ENCODE measurements at places on chromosomes 5 and 9.
A peak's percentile ranks its signal among the peaks of the same experiment; 100 is the strongest.

GRCh38 chr5:20617841-20618240, 629.8 kb upstream of the CDH18 start:
- DNase-seq: no peak

DNA sequence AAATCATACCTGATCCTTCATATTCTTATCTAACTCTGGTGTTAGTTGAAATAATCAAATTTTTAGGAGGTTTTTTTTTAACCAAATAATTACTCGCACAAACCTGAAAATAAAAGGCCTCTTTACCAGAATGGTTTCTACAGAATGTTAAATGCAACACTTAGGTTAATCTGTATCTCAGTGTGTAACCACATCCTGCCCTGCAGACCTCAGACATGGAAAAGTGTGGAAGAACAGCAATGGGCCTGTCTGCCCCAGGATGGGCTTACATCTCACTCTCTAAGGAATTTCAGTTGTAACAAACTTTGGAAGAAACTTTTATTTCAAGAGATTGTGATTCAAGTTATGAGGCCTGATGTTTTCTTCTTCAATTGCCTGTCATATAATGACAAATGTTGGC, 32.5 kb upstream of the MIER3 start:
- no peak for DNase-seq

DNA sequence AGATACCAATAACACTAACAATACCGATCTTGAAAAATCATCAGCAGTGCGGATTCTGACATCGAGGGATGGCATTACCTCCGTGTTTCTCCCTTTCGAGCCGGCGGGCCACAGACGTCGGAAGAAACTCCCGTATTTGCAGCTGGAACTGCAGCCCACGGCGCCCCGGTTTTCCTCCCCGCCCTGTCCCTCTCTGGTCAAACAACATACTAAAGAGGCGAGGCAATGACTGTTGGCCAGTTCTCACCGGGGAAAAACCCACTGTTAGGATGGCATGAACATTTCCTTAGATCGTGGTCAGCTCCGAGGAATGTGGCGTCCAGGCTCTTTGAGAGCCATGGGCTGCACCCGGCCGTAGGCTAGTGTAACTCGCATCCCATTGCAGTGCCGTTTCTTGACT, 32.8 kb downstream of the OLFM1 start:
- no peak for DNase-seq

DNA sequence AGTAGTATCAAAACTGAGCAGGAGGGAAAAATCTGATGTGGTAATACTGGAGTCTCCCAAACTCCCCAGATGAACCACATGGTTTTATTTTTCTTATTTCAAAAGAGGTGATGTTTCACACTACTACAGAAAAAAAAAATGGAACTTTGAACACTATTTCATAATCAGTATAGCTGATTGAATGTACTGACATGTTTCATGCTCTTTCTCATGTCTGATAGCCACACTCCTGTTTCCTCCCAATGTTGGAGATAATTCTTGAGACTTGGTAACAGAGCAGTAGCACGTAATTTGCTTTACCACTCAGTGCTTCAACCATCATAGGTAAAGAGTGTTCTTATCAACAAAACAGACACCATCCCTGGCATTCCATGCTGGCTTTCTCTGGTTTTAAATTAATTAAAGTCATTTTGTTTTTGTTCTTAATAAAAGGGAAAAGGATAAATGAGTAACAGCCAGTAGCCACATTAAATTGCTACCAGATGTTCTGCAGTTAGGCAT, 85.2 kb downstream of the MUSK start:
- no peak for DNase-seq

DNA sequence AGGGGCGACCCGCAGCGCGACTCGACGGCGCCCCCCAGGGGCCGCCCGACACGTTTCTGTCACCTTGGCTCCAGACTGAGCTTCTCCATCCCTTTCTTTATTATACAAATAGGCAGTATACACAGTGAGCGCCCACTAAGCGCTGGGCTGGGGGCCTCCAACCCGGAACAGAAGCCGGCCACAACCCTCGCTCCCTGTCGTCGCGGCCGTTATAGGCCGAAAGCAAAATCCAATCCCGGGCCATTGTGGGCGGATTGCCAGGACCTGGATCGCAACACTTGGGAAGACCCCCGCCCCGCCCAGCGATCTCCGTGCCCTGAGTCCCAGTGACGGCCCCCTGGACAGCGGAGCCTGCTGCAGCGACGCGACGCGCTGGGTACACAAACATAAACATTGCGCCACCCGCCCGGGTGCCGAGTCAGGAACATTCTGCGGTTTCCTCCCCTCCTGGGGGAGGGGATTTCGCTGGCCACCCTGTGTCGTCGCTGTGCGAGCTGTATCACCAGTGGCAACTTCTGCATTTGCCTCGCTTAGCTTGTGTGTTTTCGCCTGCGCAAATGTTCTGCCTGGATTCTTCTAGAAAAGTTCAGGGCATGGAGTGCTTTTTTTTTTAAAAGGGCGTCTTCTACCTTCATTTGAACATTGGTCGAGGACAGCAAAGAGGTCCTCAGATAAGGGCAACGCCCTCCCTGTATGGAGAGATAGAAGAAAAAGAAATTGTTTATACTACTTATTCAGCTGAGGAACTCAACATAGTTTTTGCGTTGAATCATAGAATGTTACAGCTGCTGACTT, 1.3 kb upstream of the DUSP1 start:
- DNase-seq: peak; percentile 78

DNA sequence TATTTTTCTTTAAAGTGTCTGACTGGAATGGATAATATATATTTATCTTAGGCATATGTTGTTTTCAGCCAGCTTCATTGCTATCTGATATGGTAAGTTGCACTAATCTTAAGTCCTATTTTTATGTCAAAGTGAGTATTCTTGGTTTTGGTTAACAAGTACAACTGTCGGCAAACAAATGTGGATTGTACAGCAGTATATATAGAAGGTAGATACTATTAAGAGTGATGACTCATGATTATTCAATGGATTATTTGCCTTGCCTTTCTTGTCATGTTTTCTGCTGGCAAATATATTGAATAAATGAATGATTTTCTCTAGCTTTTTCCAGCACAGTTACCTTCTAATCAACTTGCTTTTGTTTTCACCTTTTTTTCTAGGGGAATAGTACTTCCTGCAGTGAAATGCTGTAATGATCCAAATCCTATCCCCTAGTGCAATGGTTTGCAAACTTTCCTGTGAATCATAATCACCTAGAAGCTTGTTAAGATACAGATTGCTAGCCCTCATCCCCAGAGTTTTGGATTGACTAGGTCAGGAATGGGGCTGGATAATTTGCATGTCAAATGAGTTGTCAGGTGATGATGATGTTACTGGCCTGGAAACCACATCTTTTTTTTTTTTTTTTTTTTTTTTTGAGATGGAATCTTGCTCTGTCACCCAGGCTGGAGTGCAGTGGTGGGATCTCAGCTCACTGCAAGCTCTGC, 60.8 kb upstream of the ARRDC3 start:
- no peak for DNase-seq

GRCh38 chr5:74392711-74393351, 247.7 kb downstream of the ENC1 start:
- DNase-seq: no peak

GRCh38 chr5:469752-470483, 26.9 kb downstream of the EXOC3 start:
- DNase-seq: peak; percentile 4

- no peak for DNase-seq
Measured at GRCh38 chr5:16082982-16083381, 96.6 kb downstream of the MARCHF11 start.

- no peak for DNase-seq
Measured at GRCh38 chr5:69038539-69038938, 55.3 kb upstream of the SLC30A5 start.

- peak; percentile 52 for DNase-seq
Measured at GRCh38 chr9:125486576-125486975, 220.4 kb downstream of the MAPKAP1 start.

DNA sequence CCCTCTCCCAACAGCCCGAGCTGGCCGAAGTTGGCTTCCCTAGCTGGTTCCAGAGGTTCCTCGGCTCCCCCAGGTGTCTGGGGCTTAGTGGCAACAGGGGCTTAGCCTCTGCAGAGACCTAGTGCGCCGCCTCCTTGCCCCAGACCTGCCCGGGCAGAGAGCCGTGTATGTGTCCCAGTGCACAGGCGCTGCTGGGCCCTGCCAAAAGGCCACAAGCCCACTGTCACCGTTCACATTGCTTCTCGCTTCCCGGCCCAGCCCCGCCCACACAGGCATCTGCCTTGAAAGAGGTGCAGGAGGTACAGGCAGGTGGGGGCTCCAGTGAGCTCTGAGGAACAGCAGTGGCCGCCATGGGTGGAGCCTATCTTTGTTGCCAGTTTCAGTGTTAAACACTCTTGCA, 2.5 kb upstream of the CACFD1 start:
- DNase-seq: no peak

GRCh38 chr9:71326360-71326759, 204.9 kb upstream of the TRPM3 start:
- no peak for DNase-seq

DNA sequence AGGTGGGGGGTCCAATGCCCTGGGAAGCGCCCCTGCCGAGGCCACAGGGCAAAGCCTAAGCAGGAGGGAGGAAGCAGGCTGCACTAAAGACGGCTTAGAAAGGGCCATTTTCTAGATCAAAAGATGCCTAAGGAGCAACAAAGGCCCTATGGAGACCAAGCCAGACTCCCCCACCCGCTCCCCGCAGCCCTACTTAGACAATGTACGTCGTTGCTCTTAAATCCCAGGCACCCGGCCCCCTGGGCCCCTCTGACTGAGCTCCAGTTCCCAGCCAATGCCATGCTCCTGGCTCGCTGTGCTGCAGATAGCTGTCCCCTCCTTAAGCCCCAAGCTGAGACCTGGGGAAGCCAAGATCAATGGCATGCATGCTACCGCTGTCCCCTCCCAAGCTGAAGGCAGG, 10.3 kb downstream of the IPPK start:
- DNase-seq: no peak

DNA sequence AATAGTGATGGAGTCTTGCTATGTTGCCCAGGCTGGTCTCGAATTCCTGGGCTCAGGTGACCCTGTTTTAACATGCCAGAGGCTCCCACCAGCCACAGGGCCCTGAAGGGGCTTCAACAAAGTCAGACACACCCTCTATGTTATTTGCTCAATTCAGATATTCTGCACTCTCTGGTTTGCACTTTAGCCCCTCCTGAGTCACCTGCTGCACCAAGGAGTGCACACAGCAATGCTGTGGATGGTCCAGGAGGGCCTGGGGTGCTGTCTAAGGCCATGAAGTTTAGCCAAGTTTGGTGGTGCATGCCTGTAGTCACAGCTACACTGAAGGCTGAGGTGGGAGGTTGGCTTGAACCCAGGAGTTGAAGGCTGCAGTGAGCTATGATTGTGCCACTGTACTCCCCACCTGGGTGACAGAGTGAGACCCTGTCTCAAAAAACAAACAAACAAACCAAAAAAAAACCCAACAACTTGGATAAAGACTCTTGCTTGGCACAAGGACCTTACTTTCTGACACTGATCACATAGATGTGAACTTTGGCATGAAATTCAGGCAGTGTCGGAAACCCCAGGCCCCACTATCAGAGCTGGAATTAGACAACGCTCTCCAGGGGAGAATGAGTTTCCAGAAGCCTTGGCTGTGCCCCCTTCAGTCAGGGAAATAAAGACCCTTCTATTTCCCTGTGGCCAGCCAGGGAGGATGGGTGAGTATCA, 39.7 kb upstream of the CDKN2AIPNL start:
- DNase-seq: no peak

DNA sequence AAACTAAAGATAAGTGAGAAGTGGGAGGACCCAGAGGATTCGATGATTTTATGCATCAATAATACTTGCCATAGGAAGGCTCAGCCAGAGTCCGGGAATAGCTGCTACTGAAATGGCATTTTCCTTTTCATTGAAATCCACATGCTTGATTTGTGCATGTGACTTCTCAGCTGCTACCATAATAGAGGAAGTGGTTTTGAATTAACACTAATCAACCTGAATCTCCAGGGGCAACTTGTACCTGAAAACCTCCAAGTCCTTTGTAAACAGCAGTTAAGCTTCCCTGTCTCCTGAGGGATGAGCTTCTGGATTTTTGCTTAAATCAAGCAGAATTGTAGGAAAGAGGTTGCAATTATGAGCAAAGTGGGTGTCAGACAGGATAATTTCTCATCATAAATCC, 124.9 kb downstream of the PPP2R2B start:
- no peak for DNase-seq

GRCh38 chr9:121699571-121700164, 48.2 kb downstream of the DAB2IP start:
- no peak for DNase-seq

- no peak for DNase-seq
Measured at GRCh38 chr9:113957351-113957750, 81.2 kb downstream of the ZNF618 start.

- no peak for DNase-seq
Measured at GRCh38 chr9:86563350-86563749, 209.1 kb upstream of the TUT7 start.

GRCh38 chr9:78035383-78035993, 3.9 kb upstream of the GNAQ start:
- peak; percentile 67 for DNase-seq

DNA sequence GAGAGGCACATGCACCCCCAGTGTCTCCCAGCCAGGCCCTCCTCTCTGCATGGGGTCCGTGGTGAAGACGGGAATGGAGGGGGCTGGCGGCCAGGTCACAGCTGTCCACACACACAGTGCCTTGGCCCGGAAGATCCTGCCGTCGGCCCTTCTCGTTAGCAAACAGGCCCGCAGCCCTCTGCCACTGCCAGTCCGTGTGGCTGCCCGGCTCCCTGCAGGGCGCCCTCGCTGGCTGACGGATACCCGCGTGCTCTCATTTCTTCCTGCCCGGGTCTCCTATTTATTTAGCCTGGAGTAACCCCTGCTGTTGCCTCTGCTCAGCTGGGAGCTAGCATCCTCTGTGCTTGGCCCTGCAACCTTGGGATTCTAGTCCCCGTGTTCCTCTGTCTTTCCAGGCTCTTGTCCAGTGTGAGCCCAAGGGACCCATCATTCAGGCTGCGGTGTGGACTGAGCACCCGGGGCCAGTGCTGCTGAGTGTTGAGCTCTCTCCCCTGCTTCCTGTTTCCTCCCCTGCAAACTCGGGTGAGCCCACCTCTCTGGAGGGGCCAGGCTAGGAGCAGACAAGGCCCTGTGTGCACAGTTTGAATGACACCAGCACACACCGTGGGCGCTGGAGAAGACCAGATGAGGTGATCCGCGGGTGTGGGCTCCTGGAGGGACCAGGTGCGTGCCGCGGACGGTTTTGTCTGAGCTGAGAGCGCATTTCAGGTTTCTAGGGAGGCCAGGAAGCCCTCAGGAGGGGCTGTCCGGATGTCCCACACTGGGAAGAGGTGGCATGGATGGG, 14.6 kb upstream of the RNU6ATAC start:
- no peak for DNase-seq

GRCh38 chr5:168950241-168950951, 350.5 kb downstream of the SLIT3 start:
- no peak for DNase-seq

Data from thyroid gland (tissue), 4 donors.